ENCODE measurements at places on chromosomes 16 and 17. TPM values are rescaled to one million over a fixed set of nuclear protein-coding genes. Genes with fewer than 3 reads are reported as not detected.
A peak's percentile ranks its signal among the peaks of the same experiment; 100 is the strongest.

The SALL1 gene
- total RNA-seq = 2.0 TPM

The TLCD1 gene
- total RNA-seq = 7.1 TPM

The KRT26 gene
- not detected for total RNA-seq

The ALOX12 gene
- not detected for total RNA-seq

The CX3CL1 gene
- 2.9 TPM for total RNA-seq

The C1QTNF1 gene
- total RNA-seq = 16.7 TPM

The CRYBA1 gene
- total RNA-seq = not detected

The HS3ST3B1 gene
- 0.73 TPM for total RNA-seq

The ALDH3A1 gene
- total RNA-seq = 8.4 TPM

- peak; percentile 83 for DNase-seq
Measured at GRCh38 chr17:77304746-77305473, 164.1 kb downstream of the SEC14L1 start.

DNA sequence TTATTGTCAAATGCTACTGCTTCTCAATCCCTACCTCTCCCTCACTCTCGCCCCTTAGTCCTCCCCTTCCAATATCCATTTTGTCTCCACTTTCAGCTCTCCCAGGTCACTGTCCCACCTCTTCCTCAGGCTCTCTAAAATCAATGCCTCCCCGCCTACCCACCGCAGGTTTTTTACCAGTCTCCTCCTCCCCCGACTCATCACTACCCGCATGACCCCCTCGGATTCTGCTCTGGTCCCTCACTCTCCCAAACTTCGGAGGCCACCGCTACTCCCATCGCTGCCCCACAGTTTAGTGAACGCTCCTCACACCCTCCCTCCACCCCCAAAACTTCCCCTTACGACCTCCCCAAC, 513 bp downstream of the CRLF3 start:
- peak; percentile 47 for DNase-seq

DNA sequence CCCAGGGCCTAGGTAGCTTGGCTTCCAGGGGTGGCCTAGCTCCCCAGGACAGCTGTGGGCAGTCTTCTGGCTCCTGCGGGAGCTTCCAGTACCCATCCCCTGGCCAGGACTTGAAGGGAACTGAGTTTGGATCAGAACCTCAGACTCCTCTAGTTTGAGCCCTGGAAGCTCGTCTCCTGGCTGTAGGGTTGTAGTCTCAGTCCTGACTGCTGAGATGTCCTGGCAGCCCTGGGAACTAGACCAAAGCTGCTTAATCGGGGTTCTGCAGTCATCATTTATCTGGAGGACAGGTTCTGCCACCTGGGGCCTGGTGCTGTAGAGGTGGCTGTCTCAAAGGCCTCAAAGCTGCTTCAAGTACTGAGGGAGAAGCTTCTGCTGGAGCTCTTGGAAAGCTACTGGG, 163.7 kb downstream of the WSCD1 start:
- no peak for DNase-seq

DNA sequence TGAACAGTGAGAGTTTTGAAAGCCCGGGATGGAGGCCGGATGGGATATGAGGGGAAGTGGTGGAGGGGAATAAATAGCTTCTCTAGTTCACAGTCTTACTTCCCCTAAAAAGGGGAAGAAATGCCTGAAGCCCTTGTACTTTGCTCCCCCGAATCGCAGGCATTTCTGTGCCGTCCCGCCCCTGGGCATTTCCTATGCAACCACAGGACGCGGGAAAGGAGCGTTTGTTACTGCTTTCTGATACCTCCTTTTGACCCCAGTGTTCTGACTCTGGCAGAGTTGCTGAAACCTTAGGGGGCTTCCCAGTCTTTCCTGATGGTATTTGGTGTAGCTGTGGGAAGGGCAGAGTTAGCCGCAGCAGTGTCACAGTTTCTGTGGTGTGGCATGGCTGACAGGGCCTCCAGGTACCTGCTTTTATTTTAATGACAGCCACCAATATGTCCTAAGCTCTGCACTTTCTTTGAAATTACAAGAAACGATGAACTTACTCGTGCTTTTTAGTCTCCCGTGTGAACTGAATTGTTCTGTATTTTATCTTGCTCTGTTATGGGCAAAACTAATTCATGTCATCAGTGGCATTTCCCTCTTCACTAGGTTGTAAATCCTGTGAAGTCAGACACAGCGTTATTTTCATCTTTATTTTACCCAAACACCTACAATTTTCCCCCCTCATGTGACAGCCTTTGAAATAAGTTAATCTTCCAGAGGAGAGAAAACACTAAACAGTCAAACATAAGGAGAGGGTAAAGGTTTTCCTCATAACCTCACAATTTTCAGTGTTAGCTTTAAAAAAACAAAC, 27.1 kb downstream of the USP10 start:
- peak; percentile 55 for DNase-seq

- DNase-seq = no peak
Measured at GRCh38 chr16:87173294-87173893, 143.8 kb downstream of the C16orf95 start.

DNA sequence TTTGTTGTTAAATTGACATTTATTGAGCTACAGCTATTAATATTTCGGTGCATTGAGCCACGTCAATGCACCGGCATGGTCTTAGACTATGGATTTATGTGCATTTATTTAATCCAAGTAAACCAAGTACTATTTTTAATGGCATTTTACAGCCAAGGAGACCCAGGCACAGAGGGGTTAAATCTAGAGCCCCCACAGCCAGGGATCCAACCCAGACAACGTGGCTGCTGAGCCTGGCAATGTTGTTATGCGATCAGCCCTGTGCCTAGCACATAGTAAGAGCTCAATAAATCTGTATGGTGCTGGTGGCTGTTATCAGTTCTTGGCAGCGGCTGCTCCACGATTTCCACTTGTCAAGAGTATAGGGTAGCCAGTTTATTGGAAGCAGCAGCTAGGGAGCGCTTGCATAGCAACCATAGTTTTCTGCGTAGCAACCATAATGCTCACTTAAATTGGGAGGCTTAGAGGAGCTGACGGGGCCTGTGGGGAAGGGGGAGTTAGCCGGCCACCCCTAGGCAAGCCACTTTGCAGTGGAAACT, 541 bp upstream of the RBBP6 start:
- no peak for DNase-seq

DNA sequence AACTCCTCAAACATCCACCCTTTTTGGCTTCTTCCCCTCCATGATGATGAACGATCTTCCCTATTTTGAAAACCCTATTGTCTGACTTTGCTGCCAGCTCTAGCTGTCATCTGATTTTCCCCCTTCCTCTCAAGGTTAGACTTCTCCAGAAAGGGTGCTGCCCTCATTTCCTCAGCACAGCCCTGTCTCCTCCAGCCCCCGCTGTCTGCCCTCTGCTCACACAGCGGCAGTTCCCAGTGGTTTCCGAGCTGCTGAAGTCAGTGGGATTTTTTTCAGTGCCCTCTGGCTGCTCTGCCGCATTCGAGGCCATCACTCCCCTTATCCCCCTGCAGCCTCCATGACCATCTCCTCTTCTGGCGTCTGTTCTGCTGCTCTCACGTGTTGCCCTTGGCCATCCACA, 26.6 kb upstream of the C17orf107 start:
- no peak for DNase-seq

- peak; percentile 50 for DNase-seq
Measured at GRCh38 chr17:19744492-19744891, 3.6 kb downstream of the ALDH3A1 start.

DNA sequence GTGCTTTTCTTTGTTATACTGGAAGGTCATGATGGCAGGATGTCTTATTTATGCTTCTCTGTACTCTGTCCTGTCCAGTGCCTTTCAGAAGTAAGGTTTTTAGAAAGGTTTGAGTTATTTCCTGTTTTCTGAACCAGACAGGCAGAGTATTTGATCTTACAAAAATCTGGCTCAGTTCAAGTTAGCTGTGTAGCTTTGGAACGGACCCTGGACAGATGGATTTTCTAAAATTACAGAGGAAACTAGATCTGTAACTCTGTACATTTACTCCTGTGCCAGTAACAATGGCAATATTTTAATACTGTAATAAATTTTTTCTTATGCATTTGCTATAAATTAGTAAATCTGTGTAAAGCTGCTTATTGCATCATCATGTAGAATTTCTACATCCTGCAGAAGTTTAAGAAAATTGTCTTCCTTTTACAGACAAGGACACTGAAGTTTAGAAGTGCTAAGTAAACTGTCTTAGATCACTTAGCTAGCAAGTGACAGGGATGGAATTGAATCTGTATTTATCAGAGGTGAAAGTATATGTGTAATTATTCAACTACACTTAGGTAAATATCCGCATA, 347.6 kb downstream of the WWOX start:
- DNase-seq = no peak

GRCh38 chr16:1781254-1781653, 1.1 kb downstream of the SPSB3 start:
- peak; percentile 18 for DNase-seq

- DNase-seq = no peak
Measured at GRCh38 chr16:79728048-79728922, 127.7 kb upstream of the MAF start.

- no peak for DNase-seq
Measured at GRCh38 chr16:5422643-5423496, 325.3 kb upstream of the EEF2KMT start.

DNA sequence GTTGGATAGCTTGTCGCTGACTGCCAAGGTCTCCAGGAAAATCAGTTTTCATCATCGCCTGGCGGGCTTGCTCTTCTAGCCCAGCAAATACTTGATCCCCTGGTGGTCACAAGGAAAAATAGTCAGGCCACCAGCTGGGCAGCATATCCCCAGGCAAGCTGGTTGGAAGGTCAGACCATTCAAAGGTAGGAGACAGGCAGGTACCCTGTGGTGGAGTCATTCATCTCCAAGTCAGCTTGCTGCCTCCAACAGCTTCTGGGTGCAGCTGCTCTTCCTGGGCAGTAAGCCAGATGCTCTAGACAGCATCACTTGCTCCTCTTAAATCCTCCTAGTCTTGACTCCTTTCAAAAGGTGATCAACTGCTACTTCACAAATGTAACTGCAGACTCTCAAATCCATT, 16.0 kb downstream of the ZNF821 start:
- DNase-seq = no peak

- no peak for DNase-seq
Measured at GRCh38 chr17:72702136-72702735, 390.3 kb downstream of the SLC39A11 start.

DNA sequence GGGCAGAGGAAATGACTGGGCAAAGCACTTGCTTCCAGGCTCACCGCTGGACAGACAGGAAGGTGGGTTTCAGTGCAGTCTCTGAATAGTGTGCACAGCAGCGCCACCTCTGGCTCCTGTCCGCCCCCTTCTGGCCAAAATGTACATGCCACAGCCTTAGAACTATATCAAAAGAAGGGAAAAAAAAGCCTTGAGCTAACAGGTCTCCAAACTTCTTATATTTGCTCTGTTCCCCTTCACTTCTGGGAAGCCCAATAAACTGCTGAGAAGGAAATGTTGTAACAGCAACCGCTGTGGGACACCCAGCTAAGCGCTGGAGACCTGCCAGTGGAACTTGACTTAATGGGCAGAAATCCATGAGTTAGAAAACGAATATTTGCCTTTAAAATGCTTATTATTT, 17.5 kb downstream of the COG7 start:
- peak; percentile 79 for DNase-seq

GRCh38 chr16:63061319-63061718, 1025.1 kb upstream of the CDH8 start:
- no peak for DNase-seq

DNA sequence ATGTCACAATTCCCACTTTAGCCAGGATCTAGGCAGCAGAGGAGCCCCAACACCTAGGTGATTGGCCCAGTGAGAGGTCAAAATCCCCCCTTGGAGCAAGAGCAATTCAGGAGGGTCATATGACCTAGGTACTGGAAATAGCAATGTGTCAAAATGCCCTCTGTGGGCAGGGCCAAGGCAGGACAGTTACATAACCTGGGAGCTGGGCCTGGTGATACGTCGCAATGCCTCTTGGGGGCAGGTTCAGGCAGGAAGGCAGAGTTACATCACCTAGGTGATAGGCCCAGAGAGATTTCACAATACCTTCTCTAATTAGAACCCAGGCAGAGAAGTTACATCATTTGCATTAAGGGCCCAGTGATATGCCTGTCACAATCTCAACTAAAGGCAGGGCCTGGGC, 1906.3 kb downstream of the TP53TG3F start:
- DNase-seq = no peak

DNA sequence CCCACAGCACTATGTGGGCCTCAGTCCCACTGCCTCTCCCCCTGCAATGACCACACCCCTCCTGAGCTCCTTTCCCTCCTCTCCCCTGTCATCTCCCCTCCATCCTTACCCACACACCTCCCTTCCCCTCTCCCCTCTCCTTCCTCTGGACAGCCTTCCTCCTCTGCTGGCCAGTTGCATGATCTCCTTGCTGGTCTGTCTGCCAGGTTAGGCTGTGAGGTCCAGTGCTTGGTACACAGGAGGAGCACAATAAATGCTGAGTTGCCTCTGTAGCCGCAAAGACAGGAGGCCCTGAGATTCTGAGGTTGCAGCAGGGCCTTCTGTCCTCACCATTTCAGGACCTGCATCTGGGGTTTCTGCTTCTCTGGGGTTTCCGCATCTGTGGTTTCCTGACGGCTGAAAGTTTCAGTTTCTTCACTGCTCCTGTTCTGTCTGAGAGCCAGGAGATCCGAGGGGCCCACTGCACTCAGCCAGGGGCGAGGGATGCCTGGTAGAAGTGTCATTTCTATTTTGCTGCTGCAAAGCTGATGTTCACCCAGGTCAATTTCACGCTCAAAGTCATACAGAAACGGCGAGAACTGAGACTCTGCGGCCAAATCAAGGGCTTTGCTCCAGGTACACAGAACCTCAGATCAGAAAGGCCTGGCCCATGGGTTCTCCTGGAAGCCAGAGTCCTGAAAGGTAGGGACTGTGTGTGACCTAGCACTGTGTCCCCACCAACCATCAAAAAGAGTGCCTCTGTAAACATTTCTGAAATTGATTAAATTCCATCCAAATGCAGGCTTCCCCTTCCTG, 4.6 kb upstream of the SLC12A3 start:
- no peak for DNase-seq

GRCh38 chr16:83737729-83738354, 69.9 kb upstream of the HSBP1 start:
- no peak for DNase-seq

GRCh38 chr16:19046062-19046461, 21.4 kb upstream of the COQ7 start:
- DNase-seq = no peak

GRCh38 chr17:61280338-61280737, 119.3 kb upstream of the TBX2 start:
- DNase-seq = no peak

DNA sequence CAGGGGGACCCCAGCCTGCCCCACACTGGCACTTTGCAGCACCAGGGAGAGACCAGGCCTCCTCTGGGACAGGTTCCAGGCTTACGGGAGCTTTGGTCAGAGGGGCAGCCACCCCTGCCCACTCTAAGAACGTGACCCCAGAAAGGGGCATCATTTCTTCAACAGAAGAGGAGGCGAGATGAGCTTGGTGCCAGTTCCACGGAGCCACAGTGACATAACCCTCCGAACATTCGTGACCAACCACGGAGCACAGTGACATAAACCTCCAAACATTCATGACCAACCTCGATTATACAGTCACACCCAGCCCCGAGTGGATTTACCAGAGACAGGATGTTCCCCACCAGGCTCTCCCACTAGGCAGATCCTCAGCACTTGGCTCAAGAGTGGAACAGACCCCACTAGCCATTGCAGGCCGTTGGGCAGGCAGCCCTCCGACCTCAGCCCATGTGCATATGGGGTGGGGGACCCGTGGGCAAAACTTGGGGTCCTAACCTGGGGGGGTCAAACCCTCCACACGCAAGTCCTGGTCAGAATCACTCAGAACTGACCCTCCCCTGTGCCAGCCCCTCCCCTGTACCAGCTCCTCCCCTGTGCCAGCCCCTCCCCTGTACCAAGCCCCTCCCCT, 112.9 kb downstream of the METRNL start:
- DNase-seq = peak; percentile 25

Measured in left colon (tissue), 2 donors.